ENCODE measurements at places on chromosomes 4 and X.
A peak's percentile ranks its signal among the peaks of the same experiment; 100 is the strongest.

DNA sequence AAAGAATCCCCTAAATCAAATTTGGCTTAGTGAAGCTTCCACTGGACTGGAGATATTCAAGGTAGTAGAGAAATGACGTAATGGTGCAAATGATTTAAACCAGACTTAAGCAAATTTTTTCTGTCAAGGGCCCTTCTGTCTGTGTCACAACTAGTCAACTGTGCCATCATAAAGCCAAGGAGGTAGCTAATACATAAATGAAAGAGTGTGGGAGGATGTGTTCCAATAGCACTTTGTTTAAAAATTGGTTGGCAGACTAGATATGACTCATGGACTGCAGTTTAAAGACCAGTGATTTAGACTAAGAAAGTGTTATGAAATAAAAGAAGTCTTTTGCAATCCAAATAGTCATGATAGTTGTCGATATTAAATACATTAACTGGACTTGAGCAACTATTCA, 24.3 kb upstream of the TEX13C start:
- no peak for DNase-seq

- no peak for DNase-seq
Measured at GRCh38 chr4:164287173-164287572, 466.8 kb upstream of the SMIM31 start.

DNA sequence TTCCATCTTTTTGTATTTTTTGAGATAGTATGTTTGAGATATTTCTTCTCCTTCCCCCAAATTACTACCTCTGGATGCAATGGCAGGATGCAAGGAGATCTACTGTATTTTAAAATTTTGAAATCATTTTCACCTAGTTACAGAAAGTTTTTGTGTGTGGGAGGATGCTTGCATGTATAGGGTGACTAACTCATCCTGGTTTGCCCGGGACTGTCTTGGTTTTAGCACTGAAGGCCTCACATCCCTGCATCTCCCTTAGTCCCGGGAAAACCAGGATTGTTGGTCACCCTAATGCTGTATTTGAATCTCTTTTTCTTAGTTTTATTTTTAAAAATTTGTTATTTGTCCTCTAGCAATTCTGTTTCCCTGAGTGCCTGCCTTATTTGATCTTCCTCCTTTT, 12.1 kb downstream of the SUPT20HL2 start:
- DNase-seq, result no peak

DNA sequence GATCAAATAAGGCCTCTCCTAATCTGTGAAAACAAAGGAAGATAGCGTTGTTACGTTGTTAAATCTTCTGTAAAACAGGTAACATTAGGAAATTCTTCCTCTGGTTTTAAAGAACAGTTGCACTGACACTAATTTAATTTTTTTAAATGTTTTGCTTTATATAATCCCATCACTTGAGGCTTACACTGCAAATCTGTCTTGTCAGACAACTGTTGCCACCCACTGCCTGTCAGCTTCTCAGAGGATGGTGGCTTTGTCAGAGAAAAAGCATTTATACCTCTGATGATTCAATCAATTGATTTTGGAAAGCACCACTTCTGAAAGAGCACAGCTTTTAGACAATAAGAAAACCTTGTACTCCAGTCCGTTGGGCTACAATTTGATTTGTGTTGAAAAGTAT, 799.1 kb downstream of the FSTL5 start:
- DNase-seq, result no peak

DNA sequence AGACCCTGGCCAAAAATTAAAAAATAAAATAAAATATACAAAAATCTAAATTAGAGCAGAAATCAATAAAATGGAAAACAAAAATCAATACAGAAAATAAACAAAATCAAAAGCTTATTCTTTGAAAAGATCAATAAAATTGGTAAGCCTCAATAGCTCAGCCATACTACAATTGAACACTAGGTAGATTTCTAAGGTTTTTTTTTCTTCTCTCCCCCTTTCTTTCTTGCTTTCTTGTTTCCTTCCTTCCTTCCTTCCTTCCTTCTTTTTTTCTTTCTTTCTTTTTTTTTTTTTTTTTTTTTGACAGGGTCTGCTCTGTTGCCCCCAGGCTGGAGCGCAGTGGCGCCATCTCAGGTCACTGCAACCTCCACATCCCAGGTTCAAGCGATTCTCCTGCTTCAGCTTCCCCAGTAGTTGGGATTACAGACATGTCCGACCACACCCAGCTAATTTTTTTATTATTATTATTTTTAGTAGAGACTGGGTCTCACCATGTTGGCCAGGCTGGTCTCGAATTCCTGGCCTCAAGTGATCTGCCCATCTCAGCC, 23.4 kb upstream of the PPP3CA start:
- DNase-seq, result no peak

- DNase-seq, result no peak
Measured at GRCh38 chr4:6742989-6743388, 27.0 kb downstream of the BLOC1S4 start.

DNA sequence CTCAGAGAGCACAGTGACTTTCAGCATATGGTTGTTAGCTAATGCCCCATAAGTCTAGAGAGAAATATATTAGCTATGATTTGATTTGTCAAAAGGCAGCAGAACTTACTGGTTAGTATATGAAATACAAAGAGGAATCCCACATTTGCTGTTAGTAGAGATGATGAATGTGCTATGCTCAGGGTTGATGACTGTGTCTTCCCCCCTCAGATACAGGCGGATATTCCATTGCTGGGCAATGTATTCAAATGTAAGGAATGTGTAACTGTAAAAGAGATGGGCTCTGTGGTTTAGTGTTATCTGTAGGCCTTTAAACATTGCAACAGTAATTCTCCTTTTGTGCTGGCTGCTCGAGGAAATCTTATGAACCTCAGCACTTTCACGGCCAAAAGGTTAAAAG, 528.9 kb upstream of the ARX start:
- DNase-seq, result no peak

GRCh38 chr4:10143171-10143570, 26.6 kb upstream of the WDR1 start:
- DNase-seq, result no peak

- DNase-seq, result no peak
Measured at GRCh38 chr4:33485111-33485510, 2759.2 kb downstream of the ARAP2 start.

GRCh38 chr4:35730414-35730813, 513.9 kb downstream of the ARAP2 start:
- no peak for DNase-seq

DNA sequence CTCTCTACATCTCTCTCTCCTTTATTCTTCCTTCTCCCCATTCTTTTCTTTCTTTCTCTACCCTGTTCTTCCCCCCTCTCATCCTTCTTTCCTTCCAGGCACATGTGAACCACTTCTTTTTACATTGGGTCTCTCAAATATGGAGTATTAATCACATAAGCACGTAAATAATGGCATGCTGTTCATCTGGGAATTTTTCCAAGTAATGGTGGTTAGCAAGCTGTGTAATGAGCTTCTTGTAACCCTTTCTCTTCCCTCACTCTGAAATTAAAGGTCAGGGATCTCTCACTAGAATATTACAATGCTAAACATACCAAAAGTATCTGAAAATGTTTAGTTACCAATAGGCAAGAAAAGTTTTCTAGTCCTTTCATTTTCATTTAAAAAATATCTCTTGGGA, 239.9 kb upstream of the TEX13A start:
- no peak for DNase-seq

DNA sequence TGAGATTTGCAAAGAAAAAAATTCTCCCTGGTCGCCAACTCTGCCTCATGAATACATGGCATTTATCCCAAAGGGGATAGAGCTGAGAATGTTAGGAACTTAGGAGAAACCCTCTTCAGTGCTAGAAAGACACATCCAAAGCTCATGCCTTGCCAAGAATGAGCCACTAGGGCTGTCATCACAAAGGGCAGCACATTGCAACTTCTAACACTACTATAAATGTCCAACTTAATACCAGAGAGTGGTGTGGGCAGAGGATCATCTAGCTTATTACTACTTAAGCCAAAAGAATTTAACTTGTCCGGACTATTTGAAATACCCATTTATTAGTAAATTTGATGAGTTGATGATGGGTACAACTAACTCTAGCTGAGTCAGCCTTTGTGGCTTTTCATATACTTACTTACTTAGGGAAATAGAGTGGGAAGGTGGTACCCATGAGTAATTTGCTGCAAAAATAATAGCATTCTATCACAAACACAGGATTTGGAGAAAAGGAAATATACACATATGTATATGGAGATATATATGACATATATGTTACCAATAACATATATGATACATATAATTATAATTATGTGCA, 66.3 kb upstream of the GAB1 start:
- no peak for DNase-seq

DNA sequence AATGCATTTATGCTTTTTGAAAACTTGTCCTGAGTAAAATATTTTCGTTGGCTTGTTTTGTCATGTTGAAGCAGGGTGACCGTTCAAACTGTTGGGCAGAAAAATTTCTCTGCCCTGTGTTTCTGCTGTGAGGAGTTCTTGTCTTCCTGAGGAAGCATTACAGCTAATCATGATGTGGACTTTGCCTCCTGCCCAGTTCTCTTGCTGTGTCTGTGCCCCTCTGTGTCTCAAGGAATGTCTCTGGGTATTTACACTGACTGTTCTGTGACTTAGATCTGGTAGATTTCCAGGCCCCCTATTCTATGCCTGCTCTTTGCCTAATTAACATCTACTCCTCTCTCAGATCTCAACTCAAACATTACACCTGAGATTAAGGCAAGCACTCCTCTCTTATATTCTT, 30.4 kb upstream of the RPL34 start:
- DNase-seq, result no peak

DNA sequence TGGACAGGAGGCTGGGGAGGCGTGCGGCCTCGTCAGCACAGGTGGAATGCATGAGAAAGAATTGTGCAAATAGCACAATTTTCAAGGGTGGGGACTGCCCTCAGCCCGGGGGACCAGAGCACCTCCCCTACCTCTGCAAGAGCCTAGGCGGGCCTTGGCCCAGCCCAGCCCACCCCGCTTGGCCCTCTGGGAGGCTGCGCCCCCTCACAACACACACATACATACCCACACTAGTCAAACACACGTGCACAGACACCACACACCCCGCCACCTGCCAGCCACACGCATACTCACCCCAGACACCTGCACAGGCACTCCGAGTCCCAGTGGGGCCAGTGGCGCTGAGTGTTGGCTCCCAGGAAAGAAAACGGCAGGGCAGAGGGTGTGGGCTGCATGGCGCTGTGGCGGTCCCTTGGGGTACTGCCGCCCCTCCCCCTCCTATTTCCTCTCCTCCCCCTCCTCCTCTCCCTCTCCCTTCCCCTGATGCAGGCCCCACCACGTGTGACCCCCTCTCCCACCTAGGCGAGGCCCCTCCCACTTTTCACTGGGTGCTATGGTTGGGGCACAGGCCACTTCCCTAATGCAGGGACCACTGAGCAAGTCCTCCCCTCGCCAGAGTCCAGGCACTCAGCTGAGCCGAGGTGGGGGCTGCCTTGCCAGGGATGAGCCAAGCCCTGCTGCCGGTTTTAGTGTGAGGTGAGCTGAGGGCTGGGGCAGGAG, 84.5 kb downstream of the FAM53A start:
- DNase-seq, result no peak

DNA sequence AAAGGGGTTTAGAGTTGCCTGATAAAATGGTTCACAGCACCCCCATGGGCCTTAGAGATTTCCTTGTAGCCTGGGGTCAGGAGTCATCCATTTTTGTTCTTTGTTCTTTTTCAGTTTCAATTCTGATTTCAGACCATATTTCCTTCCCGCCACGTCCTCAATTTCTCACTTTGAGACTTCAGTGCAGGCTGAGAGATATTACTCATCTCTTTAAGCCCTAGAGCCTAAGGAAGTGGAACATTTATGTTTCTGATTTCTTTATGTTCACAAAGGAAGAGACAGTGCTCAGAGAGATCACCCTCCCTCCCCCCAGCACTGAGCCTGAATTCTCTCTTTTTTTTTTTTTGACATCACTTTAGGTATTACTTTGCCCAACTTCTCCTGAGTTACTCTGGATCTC, 56.3 kb downstream of the MSN start:
- DNase-seq, result no peak

- no peak for DNase-seq
Measured at GRCh38 chr4:86442881-86443280, 83.0 kb upstream of the MAPK10 start.

DNA sequence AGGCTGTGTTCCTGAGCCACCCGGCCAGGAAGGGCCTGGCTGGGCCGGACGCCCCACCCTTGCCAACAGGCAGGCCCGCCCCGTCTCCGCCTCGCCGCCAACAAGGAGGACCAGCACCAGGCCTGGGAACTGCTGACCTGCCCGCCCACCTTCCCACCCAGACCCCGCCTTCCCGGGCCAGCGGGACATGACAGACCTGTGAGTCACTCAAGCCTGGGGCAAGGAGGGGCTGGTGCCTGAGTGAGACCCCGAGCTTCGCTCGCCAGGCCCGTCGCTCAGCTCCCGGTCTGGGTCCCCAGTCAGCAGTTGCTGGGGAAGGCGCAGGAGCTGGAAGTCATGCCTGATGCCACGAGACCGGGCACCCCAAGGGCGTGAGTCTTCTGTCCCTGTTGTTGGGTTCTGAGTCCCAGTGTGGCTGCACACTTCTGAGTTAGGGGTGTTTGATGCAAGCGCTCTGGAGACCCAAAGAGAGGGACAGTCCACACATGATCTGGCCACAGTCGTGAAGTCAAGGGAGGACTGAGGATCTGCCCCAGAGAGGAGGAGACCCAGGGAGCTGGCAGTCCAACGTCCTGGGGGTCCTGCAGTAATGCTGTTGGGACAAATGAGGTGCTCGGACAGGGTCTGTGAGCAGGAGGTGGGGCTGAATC, at the start of gene DNASE1L1:
DNASE1L1 (minus strand) TSS at position 33 of the 650 bp plus-strand sequence. CDS start 3,686 bp downstream, outside the sequence.
- peak; percentile 91 for DNase-seq

DNA sequence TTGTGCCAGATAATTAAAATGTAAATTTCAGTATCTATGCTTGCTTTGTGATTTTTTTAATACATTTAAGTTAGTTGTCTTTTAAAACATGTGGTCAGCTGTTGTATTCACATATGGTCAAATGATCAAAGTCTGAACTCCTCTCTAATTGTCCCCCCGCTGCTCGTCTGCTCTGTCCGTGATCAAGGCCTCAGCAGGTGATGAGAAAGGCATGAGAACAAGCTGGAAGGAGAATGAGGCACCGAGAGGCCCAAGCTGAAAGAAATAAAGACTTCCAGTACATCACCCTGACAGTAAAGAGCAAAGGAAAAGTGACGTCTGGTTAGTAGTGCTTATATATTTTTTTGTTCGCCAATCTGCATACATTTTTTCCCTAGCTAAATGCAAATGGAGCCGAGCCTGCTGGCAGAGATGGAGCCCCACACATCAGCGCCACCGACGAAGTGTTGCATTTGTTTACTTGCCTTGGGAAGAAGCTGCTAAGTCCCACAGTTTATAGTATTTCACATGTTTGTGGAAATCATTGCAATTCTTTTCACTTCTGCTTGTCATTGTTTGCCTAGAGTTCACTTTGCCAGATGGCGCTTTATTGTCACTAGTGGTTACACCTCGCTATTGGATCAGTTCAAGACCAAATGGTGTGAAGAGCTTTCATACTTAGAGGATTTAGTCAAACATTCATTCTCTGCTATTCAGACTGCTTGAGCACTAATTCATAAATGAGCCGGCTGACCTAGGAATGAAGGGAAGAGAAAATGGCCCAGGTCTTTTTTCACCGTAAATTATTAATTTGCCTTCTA, 181.5 kb downstream of the ZIC3 start:
- no peak for DNase-seq

Measured in RKO (cell line).